Right renal cortex interstitium (tissue), 3 donors: ENCODE measurements at places on chromosomes 3 and 15.

DNA sequence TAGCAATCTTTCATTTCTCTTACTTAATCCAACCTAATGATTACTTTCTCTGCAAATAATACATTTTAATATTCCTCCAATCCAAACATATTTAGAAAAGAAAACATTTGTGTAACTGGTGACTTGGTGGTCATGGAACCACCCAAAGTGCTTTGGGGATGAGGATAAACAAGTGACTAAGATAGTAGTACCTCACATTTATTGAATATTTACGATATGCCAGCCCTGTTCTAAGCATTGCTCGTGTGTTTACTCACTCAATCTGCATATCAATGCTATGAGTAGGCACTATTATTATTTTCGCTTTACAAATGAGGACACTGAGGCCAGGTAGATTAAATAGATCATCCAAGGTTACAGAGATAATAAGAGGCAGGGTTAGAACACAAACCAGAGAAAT is 189.5 kb downstream of the SHOX2 start:
- no peak for DNase-seq

DNA sequence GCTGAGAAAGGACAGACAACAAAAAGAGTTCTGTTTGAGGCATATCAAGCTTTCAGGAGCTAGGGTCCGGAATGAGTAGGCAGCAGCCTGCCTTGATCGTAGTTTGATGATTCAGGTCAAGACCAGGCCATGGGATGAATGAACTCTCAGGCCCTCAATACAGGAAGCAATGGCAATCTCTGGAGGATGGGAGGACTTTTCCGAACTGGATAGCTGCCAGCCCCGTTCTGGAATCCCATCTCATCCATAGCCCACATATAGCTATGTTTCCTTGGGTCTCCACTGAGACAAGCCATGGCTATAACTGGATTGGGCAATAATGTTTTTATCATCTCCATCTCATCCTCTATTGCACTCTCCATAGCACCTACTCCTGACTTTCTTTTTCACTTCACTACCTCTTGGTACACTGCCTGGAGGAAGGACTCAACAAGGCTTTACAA is 12.8 kb downstream of the AHSG start:
- no peak for DNase-seq

- DNase-seq = no peak
These were observed 5.7 kb upstream of the SUMF1 start for GRCh38 chr3:4472766-4473165.

GRCh38 chr3:54831112-54831511 is 96.7 kb downstream of the LRTM1 start:
- DNase-seq = no peak

- no peak for DNase-seq
These were observed 199.6 kb upstream of the SEMA6D start for GRCh38 chr15:47517737-47518136.

DNA sequence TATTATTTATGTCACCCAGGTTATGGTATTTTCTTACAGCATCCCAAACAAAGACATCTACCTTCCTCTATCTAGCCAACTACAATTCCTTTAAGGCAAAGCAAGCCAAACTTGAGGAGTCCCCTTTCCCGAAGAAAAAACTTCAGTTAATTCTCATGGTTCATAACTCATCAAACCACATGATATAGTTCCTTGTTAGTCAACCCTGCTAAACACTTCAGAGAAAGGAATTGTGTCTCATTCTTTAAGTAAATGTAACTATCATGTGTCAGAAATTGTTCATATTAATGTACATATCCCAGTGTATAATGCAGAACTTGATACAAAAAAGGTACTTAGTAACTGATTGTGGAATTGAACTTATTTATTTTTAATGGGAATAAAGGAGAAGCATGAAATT is 44.4 kb downstream of the ST3GAL6 start:
- no peak for DNase-seq

GRCh38 chr3:58683466-58683865 is 16.9 kb upstream of the FAM3D start:
- DNase-seq = no peak

GRCh38 chr3:4387210-4388204 is 79.6 kb downstream of the SUMF1 start:
- no peak for DNase-seq
